ENCODE measurements at places on chromosomes 1 and 21.

GRCh38 chr1:66326867-66327266, 207.1 kb upstream of the SGIP1 start:
- no peak for DNase-seq

DNA sequence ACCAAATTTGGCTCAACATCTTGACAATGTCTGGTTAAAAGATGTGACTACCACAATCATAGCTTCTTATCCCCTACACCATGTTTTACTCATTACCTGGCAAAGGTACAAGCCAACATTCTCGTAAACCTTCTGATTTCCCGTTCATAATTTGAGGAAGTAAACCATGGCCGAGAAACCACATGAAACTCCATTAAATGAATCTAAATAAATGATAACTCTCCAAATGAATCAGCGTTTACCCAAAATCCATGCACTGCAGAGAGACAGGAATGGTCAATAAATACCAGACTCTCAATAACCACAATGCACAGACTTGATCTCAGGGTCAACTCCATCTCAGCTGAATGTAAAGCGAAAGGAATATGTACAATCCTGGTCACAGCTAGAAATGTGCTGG, 125.2 kb downstream of the TYW3 start:
- DNase-seq: no peak

- no peak for DNase-seq
Measured at GRCh38 chr1:160429125-160429561, 28.8 kb downstream of the VANGL2 start.

DNA sequence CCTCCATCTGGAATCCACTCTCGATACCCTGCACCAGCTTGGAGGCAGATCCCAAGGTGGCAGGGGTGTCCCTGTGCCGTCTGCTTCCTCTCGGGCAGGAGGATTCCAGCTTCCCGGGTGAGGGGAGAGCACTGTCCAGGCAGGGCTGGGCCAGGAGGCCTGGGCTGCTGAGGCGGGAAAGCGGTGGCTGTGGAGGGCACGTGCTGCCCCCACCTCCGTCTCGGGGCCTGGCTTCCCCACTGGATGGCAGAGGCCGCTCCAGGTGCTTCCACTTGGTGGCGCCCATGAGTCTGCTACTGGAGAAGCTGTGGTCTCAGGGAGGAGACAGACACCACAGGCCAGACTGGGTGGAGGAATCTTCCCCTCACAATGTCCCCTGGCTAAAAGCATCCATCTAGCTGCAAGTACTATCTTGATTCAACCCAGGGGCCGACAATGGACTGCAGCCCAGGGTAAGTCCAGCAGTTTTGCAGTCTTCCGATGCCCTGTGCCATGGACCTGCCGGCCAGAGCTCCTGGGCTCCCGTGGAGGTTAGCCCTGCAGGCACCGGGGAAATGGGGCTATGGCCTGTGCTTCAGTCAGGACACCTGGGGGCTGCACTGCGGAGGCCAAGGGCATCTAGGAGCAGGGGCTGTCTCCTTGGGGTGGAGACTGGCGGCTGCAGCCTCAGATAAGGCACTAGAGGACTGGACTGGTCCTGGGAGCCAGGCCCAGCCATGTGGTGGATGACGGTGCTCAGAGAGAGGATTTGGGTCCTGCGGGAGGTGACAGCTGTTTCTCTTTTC, 41.3 kb upstream of the EIF4G3 start:
- DNase-seq: peak; percentile 44

DNA sequence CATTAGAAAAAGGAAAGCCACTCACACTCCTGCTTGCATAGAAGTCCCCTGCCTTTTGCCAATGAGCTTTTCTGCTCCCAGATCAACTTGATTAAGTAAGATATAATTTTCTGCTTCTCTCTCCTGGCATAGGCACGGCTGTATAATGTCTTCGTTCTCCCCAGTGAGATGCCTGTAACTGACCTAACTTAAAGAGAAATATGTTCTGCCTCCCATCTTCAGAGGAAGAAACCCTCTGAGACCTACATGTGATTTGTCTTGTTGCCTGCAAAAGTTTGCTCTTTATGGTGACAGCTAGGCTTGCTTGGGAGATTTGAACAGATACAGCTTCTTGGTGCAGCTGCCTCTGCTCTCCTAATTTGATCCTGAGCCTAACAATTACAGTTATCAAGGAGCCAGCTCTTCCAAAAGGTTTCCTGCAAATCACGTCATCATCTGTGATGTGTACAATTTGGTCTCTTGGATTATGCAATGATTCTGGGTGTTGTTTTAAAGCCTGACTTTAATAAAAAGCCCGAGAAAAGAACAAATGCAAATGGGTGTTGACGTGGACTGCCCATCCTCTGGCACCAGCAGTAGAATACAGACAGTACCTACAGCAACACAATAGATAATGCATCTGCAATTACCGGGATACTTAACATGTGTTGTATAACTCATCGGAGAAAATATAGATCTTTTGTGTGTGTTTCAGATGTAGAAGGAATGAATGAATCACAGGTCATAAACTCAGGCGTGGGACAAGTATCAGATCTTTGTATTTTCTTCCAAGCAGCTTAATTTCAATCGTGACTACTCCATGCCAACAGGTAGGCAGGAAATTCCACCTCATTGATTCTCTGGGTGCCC, 76.2 kb upstream of the KAZN start:
- peak; percentile 47 for DNase-seq
